ENCODE measurements at places on chromosomes 1 and 21. TPM values are rescaled to one million over a fixed set of nuclear protein-coding genes. Genes with fewer than 3 reads are reported as not detected.

GRCh38 chr1:169527451-169528214 lies 41.9 kb upstream of the SLC19A2 start:
- no peak for DNase-seq

- peak; percentile 97 for DNase-seq
Observed at GRCh38 chr1:200184196-200184595, 156.7 kb downstream of the NR5A2 start.

- DNase-seq: no peak
Observed at GRCh38 chr1:160137216-160137862, 14.1 kb upstream of the ATP1A4 start.

DNA sequence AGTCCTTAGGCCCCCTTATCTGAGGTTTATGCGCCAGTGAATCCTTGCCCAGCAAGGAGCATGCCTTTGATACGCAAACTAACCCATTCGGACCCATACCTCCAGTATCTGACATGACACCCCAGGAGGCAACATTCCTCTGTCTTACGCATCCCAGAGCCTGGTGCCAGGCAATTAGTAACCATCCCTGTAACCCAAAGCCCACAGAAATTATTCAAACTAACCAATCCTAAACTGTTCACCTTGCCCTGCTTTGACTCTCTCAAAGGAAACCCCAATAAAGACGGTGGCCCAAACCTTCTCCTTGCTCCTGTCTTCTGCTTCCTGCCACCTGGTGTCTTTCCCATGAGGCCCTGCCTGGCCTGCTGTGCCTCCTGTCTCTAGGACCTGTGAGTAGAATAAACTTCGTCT lies 36.4 kb downstream of the ZNF496 start:
- DNase-seq: peak; percentile 2

- DNase-seq: no peak
Observed at GRCh38 chr1:33410091-33410701, 20.7 kb downstream of the PHC2 start.

- no peak for DNase-seq
Observed at GRCh38 chr1:184485751-184486723, 99.2 kb downstream of the C1orf21 start.

GRCh38 chr1:242088875-242089274 lies 90.0 kb upstream of the MAP1LC3C start:
- DNase-seq: no peak

- no peak for DNase-seq
Observed at GRCh38 chr1:9031484-9032259, 5.4 kb upstream of the SLC2A7 start.

GRCh38 chr1:3886106-3886670 lies 13.9 kb downstream of the C1orf174 start:
- DNase-seq: no peak

GRCh38 chr1:92907949-92908684 lies 53.1 kb downstream of the DIPK1A start:
- no peak for DNase-seq

GRCh38 chr21:38798481-38798882 lies 7.2 kb upstream of the ETS2 start:
- peak; percentile 36 for DNase-seq

GRCh38 chr1:2215909-2216766 lies 12.0 kb upstream of the SKI start:
- peak; percentile 74 for DNase-seq

DNA sequence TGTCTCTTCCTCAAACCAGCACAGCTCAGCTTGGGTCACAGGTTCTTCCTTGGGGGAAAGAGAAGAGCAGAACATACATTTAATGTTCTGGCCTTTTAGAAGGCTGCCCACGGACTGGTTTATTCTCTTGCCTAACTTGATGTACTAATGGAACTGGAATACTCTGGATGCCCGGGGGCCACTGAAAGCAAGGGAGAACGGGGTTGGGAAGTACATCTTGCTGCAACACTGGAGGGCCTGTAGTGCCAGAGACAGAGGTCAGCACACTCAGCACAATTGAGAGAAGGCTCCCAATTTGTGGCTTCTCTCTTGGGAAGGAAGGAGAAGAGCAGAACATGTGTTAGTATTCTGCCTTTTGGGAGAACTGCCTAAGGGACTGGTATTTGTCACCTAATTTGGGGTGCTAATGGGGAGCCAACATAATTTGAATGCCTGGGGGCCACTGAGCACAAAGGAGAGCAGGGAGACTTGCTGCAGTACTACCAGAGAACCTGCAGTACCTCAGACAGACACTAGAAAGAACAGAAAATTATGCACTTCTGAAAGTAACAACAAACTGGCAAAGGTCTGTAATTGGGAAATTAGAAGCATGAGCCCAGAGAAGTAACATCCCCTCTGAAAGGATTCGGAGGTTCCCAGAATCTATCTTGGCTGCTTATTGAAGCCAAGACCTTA lies 14.1 kb downstream of the ZNF691 start:
- no peak for DNase-seq

DNA sequence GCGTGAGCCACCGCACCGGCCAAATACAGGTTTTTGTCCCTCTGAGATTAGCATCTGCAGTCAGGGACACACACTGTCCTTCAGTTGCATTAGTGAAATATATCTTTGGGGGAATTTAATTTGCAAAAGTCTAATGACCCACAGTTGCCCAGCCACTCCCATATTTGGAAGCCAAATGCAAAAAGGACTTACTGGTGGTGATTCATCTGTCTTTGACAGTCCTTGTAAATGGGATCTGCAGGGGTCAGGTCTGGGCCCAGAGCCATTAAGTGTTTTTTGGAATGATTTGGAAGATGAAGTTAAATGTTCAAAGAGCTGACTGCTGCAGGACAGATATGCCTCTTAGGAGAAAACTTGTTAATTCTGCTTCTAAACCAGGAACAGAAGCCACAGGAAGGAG lies 44.6 kb upstream of the DNASE2B start:
- DNase-seq: no peak

GRCh38 chr1:245198748-245199516 lies 44.1 kb downstream of the KIF26B start:
- DNase-seq: no peak

- DNase-seq: no peak
Observed at GRCh38 chr1:177690996-177691395, 278.9 kb downstream of the SEC16B start.

DNA sequence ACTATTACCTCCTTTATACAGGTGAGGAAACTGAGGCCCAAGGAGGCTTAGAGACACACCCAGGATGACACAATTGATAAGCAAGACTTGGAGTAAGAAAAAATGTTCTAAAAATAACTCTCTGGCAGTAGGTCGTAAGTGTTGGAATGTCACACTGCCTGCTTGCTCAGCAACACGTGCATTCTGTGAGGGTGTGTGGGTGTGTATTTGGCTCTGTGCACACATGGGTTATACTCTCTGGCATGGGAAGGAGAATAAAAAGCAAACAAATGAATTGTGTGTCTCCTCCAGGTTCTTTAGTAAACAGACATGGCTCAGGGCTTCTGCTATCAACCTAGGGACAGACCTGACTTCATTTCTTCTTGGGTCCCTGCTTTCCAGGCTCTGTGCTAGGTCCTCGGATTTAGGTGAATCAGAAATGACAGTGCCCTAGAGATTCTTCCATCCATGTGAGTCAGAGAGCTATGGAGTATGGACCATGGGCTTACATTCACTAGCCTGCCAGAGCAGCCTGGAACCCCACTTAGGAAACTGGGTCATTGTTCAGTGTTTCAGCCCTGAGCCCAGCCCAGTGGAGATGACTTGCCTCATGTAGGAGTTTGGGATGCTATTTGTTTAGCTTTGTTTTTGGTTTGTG lies 72.4 kb downstream of the ELAVL4 start:
- DNase-seq: no peak

DNA sequence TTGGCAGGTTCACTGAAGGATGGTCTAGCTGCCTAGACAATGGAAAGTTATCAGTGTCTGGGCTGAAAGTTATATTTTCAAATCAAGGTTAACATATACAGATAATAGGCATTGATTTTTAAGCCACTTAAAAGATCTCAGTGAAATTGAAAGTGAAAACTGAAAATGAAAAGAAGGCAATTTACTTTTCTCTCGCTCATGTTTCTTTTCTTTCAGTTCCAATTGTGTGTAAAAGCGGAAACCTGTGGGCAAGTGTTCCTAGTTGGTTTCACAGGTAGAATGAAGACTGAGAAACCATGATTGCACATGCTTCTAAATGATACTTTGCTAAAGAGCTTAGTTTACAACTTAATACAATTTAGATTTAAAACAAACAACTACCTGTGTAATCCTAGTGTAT lies 383.7 kb downstream of the ZP4 start:
- DNase-seq: no peak

DNA sequence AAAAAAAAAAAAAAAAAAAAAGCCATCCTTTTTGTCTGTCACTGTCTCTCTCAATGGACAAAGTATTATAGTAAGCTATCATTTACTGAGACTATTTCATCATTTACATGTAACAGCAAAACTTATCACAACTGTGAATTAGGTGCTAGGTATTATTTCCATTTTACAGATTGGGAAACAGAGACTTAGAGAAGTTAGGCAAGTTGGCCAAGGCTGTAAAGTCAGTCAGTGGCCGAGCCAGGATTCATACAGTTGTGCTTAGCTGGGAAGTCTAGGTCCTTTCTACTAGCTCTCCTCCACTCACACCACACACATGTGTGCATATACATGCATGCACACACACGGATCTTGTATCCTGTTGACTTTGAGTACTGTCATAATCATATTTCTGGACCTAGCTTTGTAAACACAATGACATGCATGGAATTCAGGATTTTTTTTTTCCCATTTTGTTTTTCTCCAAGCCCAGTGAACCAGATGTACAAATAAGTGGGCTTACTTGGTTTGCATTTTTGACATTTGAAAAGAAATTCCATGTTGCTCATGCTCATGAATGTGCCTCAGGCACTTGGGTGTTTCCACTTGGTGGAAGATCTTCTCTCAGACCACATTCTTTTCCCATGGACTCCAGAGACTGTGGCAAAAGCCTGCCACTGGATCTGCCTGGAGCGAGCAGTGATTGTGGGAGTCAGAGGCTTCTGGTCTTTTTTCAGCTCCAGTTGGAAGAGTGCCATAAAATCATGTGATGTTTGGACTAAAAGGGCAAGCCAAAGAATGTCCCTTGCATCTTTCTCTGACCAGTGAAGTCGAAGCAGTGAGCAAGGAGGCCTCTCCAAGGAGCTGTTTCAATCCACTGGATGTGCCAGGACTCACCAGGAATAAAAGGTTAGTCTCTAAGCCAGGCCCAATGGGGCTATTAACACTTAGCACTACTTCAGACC lies 61.7 kb upstream of the DNAJC6 start:
- no peak for DNase-seq

- DNase-seq: no peak
Observed at GRCh38 chr1:62810420-62811274, 26.7 kb downstream of the ATG4C start.

GRCh38 chr1:158002631-158003405 lies 9.4 kb downstream of the KIRREL1 start:
- DNase-seq: no peak

DNA sequence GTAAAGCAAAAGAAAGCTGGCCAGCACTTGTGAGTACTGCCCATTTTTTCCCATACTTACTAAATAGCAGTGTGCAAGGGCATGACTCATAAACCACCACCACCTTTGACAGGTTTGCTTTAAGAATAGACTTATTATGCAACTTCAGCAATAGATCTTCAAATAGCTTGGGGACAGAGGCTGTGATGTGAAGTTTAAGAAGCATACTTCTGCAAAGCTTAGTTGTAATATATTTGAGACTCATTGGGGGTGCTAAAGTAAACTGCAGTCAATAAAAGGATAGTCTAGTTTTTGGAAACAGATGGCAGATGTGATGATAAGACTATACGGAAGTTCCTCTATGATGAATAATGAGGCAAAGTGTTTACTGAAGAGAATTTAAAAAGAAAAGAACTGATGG lies 210.0 kb downstream of the PLA2G4A start:
- no peak for DNase-seq

DNA sequence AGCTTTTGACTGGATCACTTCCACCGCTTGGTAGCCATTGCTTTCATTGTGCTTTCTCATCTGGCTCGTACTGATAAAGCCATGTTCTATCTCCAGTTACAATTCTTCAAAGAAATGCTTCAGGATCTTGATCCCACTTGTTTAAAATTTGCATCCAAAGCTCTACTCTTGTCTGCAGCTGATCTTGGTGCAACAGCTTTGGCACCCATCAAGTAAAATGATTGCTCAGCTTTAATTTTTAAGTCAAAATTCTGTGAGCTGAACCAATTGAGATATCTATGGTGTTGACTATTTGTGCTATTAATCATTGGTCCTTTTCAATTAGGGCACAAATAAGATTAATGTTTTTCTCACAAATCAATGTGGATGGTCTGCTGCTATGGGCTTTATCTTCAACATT lies 54.8 kb upstream of the DUSP10 start:
- DNase-seq: no peak

GRCh38 chr1:172533513-172534151 lies 682 bp downstream of the SUCO start:
- DNase-seq: no peak

- DNase-seq: no peak
Observed at GRCh38 chr1:172168597-172168872, 251.9 kb upstream of the C1orf105 start.

GRCh38 chr21:44924606-44925377 lies 4.1 kb upstream of the ITGB2 start:
- no peak for DNase-seq

GRCh38 chr1:238485912-238486209 lies 595.1 kb upstream of the ZP4 start:
- no peak for DNase-seq

- DNase-seq: no peak
Observed at GRCh38 chr1:8797216-8797615, 20.2 kb downstream of the RERE start.

- DNase-seq: peak; percentile 90
Observed at GRCh38 chr1:159015440-159015909, 5.8 kb downstream of the IFI16 start.

DNA sequence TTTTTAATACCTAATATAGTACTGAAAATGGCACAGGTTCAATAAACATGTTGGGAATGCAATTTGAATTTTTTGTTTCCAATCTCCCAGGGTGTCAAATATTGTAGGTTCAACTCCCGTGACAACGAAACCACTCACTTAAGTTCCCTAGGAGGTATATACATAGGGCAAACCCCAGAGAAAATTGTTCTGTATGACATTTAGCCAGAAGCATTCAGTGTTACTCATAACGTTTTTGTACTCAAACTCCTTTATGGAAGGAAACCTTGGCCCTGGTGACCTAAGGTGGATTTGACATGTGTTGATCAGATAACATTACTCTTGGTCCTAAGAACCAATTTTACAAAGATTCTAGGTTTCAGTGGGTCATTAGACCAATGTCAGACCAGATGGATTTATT lies 110.6 kb downstream of the USP25 start:
- no peak for DNase-seq

GRCh38 chr1:28358716-28359115 lies 10.8 kb upstream of the PHACTR4 start:
- no peak for DNase-seq

The GCSAML gene
- total RNA-seq: 2.1 TPM

The WDR4 gene
- 10.2 TPM for total RNA-seq

The HHAT gene
- 4.6 TPM for total RNA-seq

The FCGR1A gene
- 16.8 TPM for total RNA-seq

The ZBTB8B gene
- total RNA-seq: not detected

The C1QC gene
- total RNA-seq: 745 TPM

The CGN gene
- total RNA-seq: 111 TPM

The FOXO6 gene
- 0.61 TPM for total RNA-seq

The KIF26B gene
- total RNA-seq: 1.2 TPM

The CBS gene
- total RNA-seq: 72.3 TPM

The EFNA4 gene
- total RNA-seq: 7.3 TPM

The CACHD1 gene
- 23.0 TPM for total RNA-seq

The CFHR4 gene
- not detected for total RNA-seq

The CCDC30 gene
- total RNA-seq: 40.9 TPM

The LEMD1 gene
- not detected for total RNA-seq
